ENCODE measurements at places on chromosomes 6 and 20. TPM values are rescaled to one million over a fixed set of nuclear protein-coding genes. Genes with fewer than 3 reads are reported as not detected.

Gene DPPA5
- total RNA-seq: not detected

Gene PRSS35
- 2.0 TPM for total RNA-seq

Gene ZNF311
- total RNA-seq: 6.9 TPM

Gene CGA
- total RNA-seq: not detected

Gene SRPK1
- total RNA-seq: 128 TPM

Gene TRIM10
- under 0.01 TPM for total RNA-seq

Gene HDGFL1
- total RNA-seq: under 0.01 TPM
